ENCODE measurements at places on chromosomes 11 and 22. TPM values are rescaled to one million over a fixed set of nuclear protein-coding genes. Genes with fewer than 3 reads are reported as not detected.

- no peak for DNase-seq
These were observed 11.8 kb downstream of the CASP4 start for GRCh38 chr11:104956528-104956927.

- no peak for DNase-seq
These were observed 101.8 kb downstream of the USP35 start for GRCh38 chr11:78290293-78291176.

DNA sequence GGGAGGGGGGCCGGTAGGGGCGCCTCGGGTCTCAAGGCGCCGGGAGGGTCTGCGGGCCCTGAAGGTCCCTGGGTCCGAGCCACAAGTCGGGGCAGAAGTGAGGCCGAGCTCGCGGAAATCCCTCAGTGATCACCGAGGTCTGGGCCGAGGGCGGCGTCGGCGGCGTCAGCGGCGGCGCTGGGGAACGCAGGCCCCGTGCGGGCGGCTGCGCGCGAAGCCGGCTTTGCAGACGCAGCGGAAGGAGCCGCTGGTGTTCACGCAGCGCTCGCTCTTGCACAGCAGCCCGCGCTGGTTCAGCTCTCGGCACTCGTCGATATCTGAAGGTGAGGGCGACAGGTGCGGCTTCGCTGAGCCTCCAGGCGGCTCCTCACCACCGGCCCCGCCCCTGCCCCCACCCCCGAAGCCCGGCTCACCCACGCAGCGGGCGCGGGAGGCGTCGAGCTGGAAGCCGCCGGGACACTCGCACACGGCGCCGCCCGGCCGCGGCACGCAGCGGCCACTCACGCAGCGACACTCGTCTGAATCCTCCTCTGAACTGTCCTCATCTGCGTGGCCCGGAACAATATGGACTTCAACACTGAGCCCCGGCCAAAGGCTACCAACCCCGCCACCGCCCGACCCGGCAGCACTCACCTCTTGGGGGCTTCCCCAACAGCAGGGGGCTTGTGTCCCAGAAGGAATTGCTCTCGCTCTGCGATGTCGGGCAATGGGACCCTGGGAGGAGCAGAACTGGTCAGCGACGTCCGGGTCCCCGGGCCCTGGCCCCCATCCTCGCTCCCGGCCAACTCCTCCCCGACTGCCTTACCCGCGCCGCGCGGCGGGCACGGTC is 14.2 kb downstream of the SCYL1 start:
- no peak for DNase-seq

GRCh38 chr11:34188181-34188580 is 82.8 kb downstream of the NAT10 start:
- no peak for DNase-seq

DNA sequence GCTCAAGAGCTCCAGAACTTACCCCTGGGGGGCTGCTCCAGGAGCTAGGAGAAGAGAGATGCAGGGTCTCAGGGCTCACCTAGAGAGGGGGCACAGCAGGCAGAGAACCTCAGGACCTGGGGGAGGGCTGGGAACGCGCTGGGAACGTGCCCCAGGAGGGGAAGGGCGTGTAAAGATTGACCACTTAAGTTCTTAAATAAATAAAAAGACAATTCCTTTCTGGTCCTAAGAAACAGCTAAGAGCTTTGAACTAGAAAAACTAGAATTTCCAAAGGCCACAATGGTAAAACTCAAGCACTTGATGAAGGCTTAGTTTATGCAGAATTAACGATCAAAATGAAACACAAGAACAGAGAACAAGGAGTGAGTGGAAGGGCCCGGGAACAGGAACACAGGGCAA is 89.1 kb downstream of the CELSR1 start:
- no peak for DNase-seq

- DNase-seq, result no peak
These were observed 90.4 kb upstream of the PDGFD start for GRCh38 chr11:104254347-104254746.

The GRM5 gene
- total RNA-seq, result not detected

The SPON1 gene
- total RNA-seq, result 3.9 TPM

The HBG1 gene
- total RNA-seq, result not detected

The NRGN gene
- total RNA-seq, result 1.5 TPM

The CHRM1 gene
- total RNA-seq, result not detected

Measured in naive thymus-derived CD4-positive, alpha-beta T cell (primary cell).